Stimulated activated CD4-positive, alpha-beta T cell treated with anti-CD3 and anti-CD28 coated beads, Interleukin-1b, Interleukin-23, amount 100 ng/mL, for 1 hour (primary cell): ENCODE measurements at places on chromosomes 12 and 14.

- DNase-seq = no peak
Measured at GRCh38 chr12:29463198-29463597, 34.3 kb downstream of the OVCH1 start.

DNA sequence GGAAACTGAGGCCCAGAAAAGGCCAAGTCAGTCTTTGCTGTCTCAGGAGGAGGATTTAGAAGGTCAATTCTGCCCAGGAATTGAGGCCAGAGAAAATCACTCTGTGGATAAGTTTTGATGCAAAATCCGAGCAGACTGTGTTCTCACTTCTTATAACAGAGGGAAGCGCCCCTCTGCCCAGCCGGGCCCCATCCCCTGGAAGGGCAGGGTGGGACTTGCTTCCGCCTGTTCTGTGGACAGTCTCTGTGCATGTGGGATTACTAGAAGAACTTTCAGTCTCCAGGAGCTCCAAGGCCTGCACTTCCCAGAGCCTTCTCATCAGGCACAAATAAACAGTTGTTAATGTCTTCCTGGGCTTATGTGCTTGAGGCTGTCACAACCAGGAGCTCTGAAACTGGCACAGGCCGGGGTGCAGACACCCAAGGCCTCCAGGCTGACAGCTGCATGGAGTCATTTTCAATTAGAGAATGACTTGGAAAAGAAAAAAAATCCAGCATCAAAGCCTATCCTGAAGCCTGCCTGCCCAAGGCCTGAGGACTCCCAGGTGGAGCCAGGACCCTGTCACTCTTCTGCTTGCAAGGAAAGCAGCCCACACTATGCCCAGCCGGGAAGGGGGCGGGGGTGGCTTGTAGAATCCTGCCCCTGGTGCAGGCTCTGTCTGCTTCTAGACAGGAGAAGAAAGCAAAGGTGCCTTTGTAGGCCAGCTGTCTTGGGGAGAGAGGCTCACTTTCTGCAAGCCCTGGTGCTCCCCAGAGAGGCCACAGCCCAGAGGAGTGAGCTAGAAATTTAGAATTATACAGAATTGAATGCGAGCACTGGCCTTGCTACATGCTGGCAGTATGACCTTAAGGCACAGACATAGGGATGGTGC, 84.7 kb downstream of the NTF3 start:
- no peak for DNase-seq

- DNase-seq = no peak
Measured at GRCh38 chr12:11227373-11227772, 40.6 kb upstream of the TAS2R42 start.

- DNase-seq = no peak
Measured at GRCh38 chr12:68344126-68344525, 12.0 kb upstream of the MDM1 start.

GRCh38 chr12:18387706-18388105, 126.4 kb downstream of the PIK3C2G start:
- no peak for DNase-seq

DNA sequence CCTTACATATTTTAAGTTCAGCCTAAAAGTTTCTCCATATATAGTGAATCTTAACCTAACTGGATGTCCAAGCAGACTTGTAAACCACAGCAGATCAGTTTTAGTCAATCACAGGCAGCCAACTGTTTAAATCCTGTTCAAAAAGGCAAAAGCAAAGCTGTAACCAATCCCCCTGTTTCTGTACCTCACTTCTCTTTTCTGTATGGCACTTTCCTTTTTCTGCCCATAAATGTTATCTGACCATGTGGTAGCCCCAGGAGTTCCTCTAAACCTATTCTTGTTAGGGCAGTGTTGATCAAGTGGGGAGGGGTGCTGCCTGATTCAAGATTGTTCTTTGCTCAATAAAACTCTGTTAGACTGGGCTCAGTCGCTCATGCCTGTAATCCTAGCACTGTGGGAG, 8.5 kb upstream of the DACT1 start:
- no peak for DNase-seq

DNA sequence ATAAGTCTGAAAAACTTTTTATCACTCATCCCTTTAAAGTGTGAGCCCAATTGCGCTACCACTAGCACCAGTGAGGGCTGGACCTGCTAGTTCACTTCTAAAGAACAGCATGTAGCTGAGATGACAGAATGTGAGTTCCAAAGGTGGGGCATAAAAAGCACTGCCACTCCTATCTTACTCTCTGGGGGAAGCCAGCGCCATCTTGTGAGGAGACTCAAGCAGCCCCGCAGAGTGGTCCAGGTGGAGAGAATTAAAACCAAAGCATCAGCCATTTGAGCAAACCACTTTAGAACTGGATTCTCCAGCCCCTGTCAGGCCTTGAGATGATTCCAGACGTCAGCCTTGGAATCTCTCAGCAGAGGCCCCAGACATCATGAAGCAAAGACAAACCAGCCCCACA, 39.9 kb downstream of the TMEM132D start:
- no peak for DNase-seq

GRCh38 chr14:94485944-94486841, 10.2 kb upstream of the SERPINA9 start:
- peak; percentile 25 for DNase-seq

DNA sequence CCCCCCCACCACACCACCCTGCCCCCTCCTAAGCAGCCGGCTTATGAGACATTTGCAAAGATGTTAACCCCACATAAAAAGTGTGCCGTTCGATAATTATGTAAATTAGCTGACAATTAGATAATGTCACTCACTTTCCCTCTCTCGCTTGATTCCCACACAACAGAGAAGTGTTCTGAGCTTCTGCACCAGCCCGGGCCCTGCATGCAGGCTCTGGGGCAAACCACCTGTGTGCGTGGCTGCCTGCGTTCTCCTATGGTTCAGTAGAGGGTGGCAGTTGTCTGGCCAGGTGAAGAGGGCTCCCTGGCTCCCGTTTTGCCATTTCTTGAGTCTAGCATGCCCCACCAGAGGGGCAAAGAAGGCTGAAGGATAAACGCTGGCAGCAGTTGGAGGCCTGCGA, 68.0 kb downstream of the NRXN3 start:
- no peak for DNase-seq

DNA sequence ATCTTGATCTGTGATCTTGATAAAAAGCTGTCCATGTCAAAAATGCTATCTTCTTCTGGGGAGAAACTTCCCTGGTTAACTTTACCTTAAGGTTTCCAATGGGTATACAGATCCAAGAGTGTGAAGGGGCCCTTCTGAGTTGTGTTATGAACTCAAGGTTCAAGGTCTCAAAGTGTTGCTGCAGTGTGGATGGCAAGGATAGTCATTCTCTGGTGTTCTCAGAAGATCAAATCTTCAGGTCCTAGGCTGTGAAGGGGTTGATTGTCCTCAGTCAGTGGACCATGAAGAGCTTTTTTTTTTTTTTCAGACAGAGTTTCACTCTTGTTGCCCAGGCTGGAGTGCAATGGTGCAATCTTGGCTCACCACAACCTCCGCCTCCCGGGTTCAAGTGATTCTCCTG, 114.4 kb downstream of the SPTSSA start:
- DNase-seq = no peak

DNA sequence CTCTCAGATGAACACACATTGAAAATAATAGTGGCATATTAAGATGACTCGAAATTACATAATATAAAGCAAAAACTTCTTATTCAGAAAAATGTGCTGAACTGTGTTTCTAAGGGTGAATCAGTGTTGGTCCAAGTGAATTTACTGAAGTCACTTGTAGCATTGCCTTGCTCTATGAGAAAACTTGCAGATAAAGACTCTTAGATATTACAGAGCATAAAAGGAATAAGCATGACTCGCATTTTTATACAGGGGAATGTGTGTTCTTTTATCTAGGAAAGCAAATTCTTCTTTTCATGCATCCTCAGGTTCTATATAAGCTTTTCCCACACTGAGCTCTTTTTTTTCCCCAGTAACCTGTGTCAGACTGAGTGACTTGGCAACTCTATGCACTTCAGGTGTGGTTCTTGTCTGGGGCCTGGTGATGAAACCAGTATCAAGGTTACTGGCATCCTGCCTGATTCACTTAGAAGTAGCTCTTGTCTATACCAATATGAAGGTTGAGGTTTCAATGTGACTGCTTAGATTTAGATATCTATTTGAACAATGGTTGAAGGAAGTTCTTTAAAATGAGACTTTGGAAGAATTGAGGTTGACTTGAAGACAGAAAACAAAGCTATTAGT, 76.1 kb downstream of the OTOGL start:
- DNase-seq = no peak

DNA sequence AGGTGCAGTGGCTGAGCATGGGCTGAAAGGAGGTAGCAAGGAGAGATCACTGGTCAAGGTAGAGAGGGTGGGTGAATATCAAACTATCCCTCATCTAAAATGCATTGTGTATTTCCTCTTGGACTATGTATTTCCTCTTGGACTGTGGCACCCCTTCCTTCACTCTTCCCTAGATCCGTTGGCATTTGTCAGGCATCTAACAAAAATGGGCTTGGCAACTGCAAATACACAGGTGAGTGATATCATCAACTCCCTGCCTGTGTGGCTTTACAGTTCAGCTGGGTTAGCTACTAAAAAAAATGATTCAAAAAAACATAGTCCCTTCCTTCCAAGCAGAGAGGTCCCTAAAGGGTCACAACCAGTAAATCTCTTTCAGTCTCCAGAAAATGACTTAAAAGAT, 142.8 kb upstream of the FUT8 start:
- no peak for DNase-seq

- no peak for DNase-seq
Measured at GRCh38 chr14:61183196-61183885, 97.8 kb downstream of the TMEM30B start.

- DNase-seq = no peak
Measured at GRCh38 chr12:52059582-52060497, 8.6 kb downstream of the NR4A1 start.
